Heart right ventricle (tissue), 16 donors: ENCODE measurements at places on chromosomes 4 and X. TPM values are rescaled to one million over a fixed set of nuclear protein-coding genes. Genes with fewer than 3 reads are reported as not detected.

GRCh38 chr4:100114909-100115308, 75.4 kb downstream of the DDIT4L start:
- H3K27ac ChIP-seq: no peak overlapping the region
- H3K27me3 ChIP-seq: no peaks in the 10 kb centered on the region
- H3K4me3 ChIP-seq: no peak overlapping the region
- no peaks in the 10 kb centered on the region for H3K4me1 ChIP-seq
- DNase-seq: no peak

DNA sequence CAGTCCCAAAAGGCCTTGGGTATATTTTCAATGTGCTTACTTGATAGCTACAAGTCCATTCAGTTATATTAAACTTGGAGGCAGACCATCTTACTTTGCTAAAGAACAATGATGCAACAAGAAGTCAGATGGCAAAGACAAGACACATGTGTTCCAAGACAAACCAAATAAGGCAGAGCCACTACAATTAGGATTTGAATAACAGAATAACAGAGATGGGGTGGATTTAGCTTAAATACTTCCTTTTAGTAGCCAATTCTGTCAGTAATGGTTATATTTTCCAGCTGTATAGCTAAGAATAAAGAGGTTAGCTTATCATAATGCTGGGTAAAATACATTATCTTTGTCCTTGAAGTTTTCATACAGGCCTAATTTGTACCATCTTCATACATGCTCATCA, 37.7 kb upstream of the FRAS1 start:
- H3K36me3 ChIP-seq: no peaks in the 10 kb centered on the region
- no peaks in the 10 kb centered on the region for H3K4me1 ChIP-seq
- H3K27ac ChIP-seq: no peak overlapping the region
- H3K4me3 ChIP-seq: no peak overlapping the region

- no peaks in the 10 kb centered on the region for H3K4me1 ChIP-seq
- DNase-seq: no peak
- H3K27ac ChIP-seq: no peak overlapping the region
- H3K4me3 ChIP-seq: no peak overlapping the region
- no peaks in the 10 kb centered on the region for H3K36me3 ChIP-seq
Observed at GRCh38 chrX:82912382-82912781, 595.7 kb upstream of the POU3F4 start.

GRCh38 chr4:11966782-11967181, 538.1 kb upstream of the HS3ST1 start:
- H3K36me3 ChIP-seq: no peaks in the 10 kb centered on the region
- H3K27me3 ChIP-seq: no peaks in the 10 kb centered on the region
- no peaks in the 10 kb centered on the region for H3K4me1 ChIP-seq
- no peak overlapping the region for H3K27ac ChIP-seq
- H3K4me3 ChIP-seq: no peak overlapping the region
- DNase-seq: no peak

GRCh38 chr4:10054571-10055041, 33.3 kb upstream of the SLC2A9 start:
- no peaks in the 10 kb centered on the region for H3K36me3 ChIP-seq
- H3K4me1 ChIP-seq: peaks cover 12% of the 10 kb centered on the region
- no peak for DNase-seq
- H3K27me3 ChIP-seq: no peaks in the 10 kb centered on the region
- no peak overlapping the region for H3K4me3 ChIP-seq
- H3K27ac ChIP-seq: peak overlapping the region; percentile 49

GRCh38 chrX:46294234-46294633, 251.0 kb downstream of the ZNF674 start:
- DNase-seq: no peak
- no peaks in the 10 kb centered on the region for H3K27me3 ChIP-seq
- H3K27ac ChIP-seq: no peak overlapping the region
- no peaks in the 10 kb centered on the region for H3K4me1 ChIP-seq
- H3K36me3 ChIP-seq: no peaks in the 10 kb centered on the region

DNA sequence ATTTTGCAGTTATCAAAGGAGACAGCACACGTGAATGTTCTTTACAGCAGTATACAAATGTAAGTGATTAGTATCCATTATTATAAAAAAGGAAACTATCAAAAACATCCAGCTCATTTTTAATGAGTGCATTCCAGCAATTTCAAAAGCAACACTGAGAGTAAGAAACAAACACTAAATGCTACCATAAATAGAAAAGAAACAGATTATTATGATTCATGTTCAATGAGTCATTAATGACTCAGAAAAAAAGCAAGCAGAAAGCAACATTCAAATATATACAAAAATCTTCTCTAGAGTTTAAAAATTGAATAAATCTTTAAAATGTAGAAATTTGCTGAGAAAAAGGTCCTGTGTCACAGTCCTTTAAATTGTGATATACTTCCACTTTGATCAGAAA, 346.5 kb upstream of the FMR1 start:
- H3K4me3 ChIP-seq: no peak overlapping the region
- DNase-seq: no peak
- no peak overlapping the region for H3K27ac ChIP-seq
- no peaks in the 10 kb centered on the region for H3K36me3 ChIP-seq
- H3K4me1 ChIP-seq: no peaks in the 10 kb centered on the region

GRCh38 chrX:39755143-39756032, 342.4 kb downstream of the BCOR start:
- DNase-seq: peak; percentile 68
- no peaks in the 10 kb centered on the region for H3K27me3 ChIP-seq
- H3K27ac ChIP-seq: no peak overlapping the region
- no peaks in the 10 kb centered on the region for H3K36me3 ChIP-seq
- H3K4me1 ChIP-seq: no peaks in the 10 kb centered on the region
- no peak overlapping the region for H3K4me3 ChIP-seq

DNA sequence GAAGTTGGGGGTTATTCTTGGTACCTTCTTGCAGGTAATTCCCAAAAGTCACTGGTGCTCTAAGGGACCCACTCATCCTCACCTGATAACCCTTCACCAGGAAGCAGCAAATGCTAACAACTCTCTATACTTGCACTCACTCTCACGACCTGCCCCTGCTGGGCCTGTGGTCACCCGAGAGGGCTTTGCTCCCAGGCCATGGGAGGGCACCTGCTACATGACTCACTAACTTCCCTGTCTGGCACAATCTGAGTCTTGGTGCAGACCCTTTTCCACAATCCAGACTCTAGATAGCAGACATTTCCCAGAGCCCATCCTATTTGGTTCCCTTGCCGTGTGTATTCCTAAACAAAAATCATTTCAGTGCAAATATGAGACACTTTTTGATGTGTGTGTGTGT, 403.8 kb upstream of the FAT1 start:
- no peak for DNase-seq
- H3K4me1 ChIP-seq: no peaks in the 10 kb centered on the region
- H3K36me3 ChIP-seq: no peaks in the 10 kb centered on the region
- H3K27ac ChIP-seq: no peak overlapping the region

- DNase-seq: no peak
- no peaks in the 10 kb centered on the region for H3K4me1 ChIP-seq
- H3K27ac ChIP-seq: no peak overlapping the region
- H3K36me3 ChIP-seq: no peaks in the 10 kb centered on the region
Observed at GRCh38 chr4:30600246-30601017, 119.7 kb upstream of the PCDH7 start.

MANBA gene
- polyA plus RNA-seq: 10.7 TPM

HSFX3 gene
- polyA plus RNA-seq: 0.12 TPM

CXCL6 gene
- 0.16 TPM for polyA plus RNA-seq

IRS4 gene
- polyA plus RNA-seq: not detected

CXCR3 gene
- polyA plus RNA-seq: 0.10 TPM

ELF4 gene
- 4.1 TPM for polyA plus RNA-seq

DDIT4L gene
- polyA plus RNA-seq: 0.49 TPM

SRPX gene
- polyA plus RNA-seq: 204 TPM
